Renal cortex interstitium (tissue), 15 donors: ENCODE measurements at places on chromosomes 3 and 15. TPM values are rescaled to one million over a fixed set of nuclear protein-coding genes. Genes with fewer than 3 reads are reported as not detected.

The CCDC191 gene
- polyA plus RNA-seq: 18.2 TPM

The PLOD2 gene
- polyA plus RNA-seq: 136 TPM

DNA sequence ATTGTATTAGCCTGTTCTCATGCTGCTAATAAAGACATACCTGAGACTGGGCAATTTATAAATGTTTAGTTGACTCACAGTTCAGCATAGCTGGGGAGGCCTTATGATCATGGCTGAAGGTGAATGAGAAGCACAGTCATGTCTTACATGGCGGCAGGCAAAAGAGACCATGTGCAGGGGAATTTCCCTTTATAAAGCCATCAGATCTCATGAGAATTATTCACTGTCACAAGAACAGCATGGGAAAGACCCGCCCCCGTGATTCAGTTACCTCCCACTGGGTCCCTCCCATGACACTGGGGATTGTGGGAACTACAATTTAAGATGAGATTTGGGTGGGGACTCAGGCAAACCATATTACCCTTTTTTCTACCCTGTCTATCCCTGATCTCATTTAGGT, 51.5 kb upstream of the MYZAP start:
- no peak for DNase-seq

GRCh38 chr3:71454512-71455403, 128.8 kb downstream of the FOXP1 start:
- DNase-seq: no peak

DNA sequence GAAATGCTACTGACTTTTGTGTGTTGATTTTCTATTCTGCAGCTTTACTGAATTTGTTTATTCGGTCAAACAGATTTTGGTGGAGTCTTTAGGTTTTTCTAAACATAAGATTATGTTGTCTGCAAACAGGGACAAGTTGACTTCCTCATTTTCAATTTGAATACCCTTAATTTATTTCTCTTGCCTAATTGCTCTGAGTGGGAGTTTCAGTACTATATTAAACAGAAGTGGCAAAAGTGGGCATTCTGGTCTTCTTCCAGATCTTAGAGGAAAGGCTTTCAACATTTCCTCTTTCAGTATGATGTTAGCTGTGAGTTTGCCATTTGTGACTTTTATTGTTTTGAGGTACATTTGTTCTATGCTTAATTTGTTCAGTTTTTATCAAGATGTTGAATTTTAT, 268.5 kb downstream of the WNT5A start:
- DNase-seq: no peak

DNA sequence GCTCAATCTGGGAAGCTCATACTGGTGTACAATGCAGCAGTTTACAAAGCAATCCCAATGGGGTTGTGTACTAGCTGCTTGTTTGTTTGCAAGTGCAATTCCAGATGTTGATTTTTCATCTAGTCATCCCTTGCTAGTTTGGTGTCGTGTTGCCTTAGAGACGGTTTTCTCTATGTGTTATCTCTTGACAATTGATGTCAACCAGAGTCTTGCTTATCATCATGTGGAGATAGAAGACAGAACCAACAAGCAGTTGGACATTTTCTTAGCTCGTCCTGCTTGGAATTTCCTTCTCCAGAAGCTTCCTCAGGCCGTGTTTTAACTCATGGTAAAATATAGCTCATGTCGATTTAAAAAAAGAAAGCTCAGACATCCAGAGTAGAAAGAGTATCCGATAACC, 262.0 kb upstream of the KCNH8 start:
- no peak for DNase-seq

The GOLGA6D gene
- polyA plus RNA-seq: 0.40 TPM

DNA sequence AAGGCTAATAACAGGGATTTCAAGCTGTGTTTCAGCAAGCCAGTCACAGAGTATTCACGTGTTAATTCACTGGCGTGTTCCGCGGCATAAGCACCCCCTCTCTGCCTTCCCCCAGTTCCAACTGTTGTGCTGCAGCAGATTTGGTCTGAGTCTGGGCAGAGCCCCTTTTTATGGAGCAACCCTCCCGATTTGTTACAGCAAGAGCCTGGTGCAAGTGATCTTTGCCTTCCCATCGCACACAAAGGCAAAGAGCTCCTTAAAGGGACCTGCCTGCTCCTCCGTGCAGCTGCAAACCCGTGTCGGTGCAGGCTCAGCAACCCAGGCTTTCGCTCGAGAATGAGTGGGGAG, 170.5 kb downstream of the KCNAB1 start:
- DNase-seq: no peak
